H4 (cell line): ENCODE measurements at places on chromosomes 4 and X.

GRCh38 chr4:153067376-153067775, 131.3 kb downstream of the FHDC1 start:
- peak; percentile 59 for DNase-seq

DNA sequence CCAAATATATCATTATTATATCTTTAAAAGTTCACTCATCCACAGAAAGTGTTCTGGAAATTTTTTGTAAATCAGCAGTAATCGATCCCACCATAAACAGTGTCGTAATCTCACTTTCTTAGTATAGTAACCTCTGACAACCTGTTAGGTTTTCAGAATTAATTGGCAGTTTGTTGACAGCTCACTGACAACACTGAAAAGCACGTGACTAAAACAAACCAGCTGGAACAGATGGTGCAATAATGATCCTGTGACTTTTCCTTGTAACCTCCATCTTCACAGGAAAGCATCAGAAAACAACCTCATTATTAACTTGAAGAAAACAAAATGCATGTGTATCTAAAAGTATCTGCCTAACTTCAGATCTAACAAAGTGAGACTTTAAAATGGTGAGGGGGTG, 48.5 kb downstream of the FSTL5 start:
- DNase-seq = no peak

DNA sequence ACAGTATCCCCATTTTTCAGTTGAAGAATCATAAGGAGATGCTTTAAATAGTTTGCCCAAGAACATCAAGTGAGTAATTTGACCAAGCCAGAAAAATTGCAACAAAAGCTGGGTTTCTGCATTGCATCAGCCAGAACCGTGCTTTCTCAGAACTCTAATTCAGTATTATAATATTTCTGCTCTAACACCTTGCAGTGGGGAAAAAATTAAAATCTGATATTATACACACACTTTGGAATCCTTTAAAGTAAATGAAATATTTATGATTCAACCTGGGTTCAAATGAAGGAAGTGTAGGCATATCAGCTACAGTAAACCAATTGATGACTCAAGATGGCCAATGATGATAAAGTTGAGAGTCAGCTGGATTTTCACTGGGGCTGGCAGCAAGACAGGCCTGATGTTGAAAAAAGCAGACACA, 387.6 kb upstream of the ZFP42 start:
- peak; percentile 36 for DNase-seq

DNA sequence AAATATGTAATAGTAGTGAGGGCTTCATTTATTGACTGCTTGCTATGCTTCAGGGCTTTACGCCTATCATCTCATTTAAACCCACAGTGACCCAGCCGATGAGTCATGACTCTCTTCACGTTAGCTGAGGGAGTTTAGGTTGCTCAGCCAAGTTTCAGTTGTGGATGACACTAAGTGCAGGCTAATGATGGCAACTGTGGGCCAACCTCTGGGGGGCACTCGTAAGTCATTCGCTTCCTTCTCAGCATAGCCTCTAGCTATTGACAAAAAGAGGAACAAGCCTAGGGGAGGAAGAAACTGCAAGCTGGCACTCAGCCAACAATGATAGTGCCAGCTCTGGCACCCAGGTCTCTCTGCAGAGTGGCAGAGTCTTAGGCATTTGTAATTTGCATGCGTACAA, 325.0 kb downstream of the ARHGAP10 start:
- peak; percentile 46 for DNase-seq

- no peak for DNase-seq
Observed at GRCh38 chrX:126551306-126551705, 1.3 kb downstream of the DCAF12L1 start.

DNA sequence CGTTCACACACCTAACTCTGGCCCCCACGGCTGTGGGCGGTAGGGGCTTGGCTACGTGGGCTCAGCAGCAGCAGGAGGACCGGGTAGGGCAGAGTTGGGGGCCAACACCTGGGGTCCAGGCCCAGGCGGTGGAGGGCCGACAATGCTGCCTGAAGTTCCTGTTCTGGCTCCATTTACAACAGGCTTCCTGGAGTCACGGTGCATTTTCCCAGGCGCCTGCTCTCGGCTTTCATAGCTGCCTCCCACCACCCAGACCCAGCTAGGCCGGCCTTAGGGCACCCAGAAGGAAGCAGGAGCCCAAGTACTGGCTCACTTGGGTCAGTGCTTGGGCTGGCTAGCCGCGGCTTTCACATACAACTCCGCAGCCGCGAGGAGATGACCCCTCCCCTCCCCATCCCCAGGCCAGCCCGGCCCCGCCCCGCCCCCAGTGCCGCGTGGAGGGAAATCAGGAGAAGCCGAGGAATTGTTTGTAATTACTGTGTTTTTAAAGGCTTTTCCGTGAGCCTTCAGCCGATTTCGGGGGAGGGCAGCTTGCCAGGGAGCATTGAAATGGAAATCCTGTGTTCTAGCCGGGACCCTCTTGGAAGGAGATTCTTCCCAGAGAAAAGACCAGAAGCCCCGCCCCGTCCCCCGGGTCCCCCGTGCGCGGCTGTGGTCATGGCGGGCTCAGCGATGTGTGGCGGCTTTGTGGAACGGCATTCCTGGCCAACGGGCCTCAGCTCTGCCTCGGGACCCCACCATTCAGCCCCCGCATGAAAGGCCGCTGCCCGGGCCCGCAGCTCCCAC, 28.5 kb downstream of the PJA1 start:
- DNase-seq = no peak

GRCh38 chrX:106932960-106933537, 12.8 kb downstream of the CLDN2 start:
- DNase-seq = no peak

GRCh38 chr4:703336-704197, 2.1 kb upstream of the PCGF3 start:
- DNase-seq = no peak

GRCh38 chr4:162347842-162348213, 184.0 kb upstream of the FSTL5 start:
- DNase-seq = no peak

- no peak for DNase-seq
Observed at GRCh38 chr4:74583757-74584156, 138.8 kb downstream of the AREG start.

GRCh38 chr4:157072002-157072401, 3.9 kb upstream of the GLRB start:
- no peak for DNase-seq

DNA sequence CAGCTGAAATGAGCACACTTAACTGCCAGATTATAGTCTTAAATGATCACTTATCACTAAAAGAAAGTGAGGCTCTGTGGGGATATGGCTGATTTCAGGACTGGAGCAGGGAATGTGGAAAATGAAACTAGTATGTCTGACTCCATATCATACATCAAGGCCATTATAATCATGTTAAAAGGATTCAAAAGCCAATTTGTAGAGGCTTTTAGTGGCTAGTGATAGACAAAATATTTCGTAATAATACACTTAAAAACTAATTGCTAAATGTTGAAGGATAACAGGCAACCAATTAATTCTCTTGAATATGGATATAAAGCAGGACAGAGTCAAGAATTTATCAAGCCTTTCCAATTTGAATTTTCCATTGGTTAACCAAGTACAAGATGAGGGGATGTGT, 358.1 kb upstream of the NDST3 start:
- no peak for DNase-seq

GRCh38 chr4:15784959-15785634, 7.0 kb downstream of the CD38 start:
- DNase-seq = no peak

DNA sequence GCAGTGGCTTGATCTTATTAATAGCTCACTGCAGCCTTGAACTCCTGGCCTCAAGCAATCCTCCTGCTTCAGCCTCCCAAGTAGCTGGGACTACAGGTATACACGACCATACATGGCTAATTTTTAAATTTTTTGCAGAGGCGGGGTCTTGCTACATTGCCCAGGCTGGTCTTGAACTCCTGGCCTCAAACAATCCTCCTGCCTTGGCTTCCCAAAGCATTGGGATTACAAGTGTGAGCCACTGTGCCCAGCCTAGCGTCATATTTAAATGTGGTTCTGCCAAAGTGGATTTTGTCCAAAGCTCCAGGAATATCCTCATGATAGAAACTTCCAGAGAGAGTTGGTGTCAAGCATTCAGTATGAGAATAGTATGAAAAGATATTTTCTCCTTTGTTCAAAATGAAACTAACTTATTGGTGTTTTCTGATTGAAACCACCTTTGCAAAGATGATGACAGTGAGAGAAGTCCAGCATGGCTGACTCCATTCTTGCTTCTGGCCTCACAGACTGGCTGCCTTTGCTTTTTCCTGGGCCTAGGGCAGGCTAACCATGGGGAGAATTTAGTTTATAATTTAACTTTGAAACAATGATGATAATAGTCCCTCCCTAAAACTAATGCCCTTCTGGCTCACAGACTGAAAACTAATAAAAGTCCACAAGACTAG, 129.0 kb downstream of the C4orf51 start:
- no peak for DNase-seq

DNA sequence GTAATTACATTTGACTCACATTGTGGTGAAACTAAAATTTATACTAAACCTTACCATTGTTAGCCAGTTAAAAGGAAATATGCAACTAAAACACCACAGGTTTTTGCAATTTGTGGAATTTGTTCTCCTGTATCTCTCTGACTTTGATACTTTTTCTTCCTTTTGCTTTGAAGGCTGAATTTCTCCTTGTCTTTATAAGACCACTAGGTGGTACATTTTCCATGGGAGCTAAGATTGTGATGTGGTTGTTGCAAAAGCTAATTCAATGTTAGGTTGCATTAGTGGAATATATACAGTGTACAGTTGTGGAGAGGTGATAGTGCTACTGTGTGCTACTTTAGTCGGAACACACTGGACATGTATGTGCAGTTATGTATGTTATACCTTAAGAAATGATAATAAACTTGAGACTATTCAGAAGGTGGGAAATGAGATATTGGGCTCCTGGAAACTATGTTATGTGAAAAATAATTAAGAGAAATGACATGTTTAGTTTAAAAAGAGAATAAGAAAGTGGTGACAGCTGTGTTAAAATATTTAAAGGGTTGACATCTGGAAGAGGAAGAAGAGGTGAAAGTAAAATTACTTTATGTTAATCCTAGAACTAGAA, 70.3 kb downstream of the ARL9 start:
- peak; percentile 39 for DNase-seq

- no peak for DNase-seq
Observed at GRCh38 chr4:16227462-16227868, 1.2 kb upstream of the TAPT1 start.

DNA sequence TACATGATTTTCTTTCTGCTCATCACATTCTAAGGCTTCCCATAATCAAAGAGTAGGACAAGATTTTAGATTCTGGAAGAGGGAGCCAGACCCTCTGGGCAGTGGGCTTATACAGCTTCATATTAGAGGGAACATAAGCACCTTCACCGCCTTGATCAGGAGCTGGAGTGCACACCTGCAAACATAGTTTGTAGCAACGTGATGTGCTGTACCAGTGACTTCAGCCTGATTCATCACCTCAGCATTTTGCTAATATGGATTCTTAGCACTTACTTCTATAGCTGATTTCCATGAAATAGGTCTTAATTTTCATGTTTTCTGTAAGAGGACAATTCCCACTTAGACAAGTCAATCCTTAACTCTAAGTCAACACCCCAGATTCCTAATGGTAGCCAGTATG, 36.7 kb downstream of the PCDH18 start:
- DNase-seq = no peak

- DNase-seq = no peak
Observed at GRCh38 chr4:37799941-37800554, 26.4 kb upstream of the PGM2 start.

GRCh38 chrX:77925764-77926163, 15.3 kb downstream of the ATP7A start:
- DNase-seq = no peak

DNA sequence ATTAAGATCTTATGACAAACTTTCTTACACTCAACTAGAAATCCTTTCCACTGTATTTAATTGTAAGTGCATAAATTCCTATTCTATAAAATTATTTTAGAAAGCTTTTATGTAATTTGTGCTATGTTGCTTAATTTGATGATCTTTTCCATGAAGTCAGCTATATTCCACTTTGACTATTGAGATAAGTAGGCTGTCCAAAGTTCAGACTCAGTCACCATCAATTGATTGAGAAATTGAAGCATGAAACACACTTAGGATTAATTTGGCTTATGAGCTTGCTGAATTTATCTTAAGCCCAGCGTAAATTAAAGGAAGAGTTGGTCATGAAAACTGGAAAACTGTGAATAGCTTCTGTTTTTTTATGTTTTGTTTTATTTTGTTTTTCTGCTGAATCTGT, 18.7 kb upstream of the UGT2B10 start:
- DNase-seq = no peak

DNA sequence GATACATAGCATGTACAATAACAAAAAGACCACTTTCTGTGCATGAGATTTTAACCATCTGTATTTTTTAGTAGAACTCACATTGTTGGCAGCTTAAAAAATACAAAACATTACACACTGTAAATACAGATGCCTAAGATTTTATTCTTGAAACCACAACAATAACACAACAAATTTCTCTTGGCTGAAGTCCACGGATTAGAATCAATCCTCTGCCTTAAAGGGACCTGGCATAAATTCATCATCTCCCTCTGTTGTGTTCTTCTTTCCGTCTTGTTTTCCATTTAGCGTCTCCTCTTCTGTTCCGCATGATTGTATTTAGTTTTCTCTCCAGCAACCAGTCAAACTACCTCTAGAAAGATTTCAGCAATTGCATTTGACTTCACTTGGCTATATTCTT, 231.0 kb downstream of the SPOCK3 start:
- DNase-seq = no peak

- DNase-seq = no peak
Observed at GRCh38 chrX:25015486-25016360, at the start of gene ARX. Gene ARX, minus strand, starts transcription at chrX:25015965. Its CDS starts 228 bp downstream, at chrX:25015737.

DNA sequence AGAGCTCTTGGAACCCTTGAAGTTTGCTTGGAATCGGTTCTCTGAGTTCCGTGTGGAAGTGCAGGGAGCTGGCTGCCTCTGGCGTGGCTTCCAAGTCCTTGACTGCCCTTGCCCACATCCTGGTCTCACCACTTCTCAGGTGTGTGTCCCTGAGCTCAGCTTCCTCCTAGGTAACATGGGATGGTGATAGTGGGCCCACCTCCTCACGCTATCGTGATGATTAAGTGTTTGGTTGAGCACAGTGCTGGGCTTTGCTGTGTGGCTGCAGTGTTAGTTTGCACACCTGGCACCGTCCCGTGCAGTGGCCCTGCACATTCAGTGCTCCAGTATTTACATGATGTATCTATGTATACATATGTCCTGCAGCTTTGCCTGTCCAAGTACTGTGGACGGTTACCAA, 81.5 kb downstream of the CLDN34 start:
- no peak for DNase-seq

GRCh38 chr4:54548831-54549460, 108.8 kb upstream of the KIT start:
- no peak for DNase-seq

GRCh38 chrX:8033175-8033574, 106.0 kb upstream of the PNPLA4 start:
- DNase-seq = no peak

GRCh38 chr4:29390921-29391320, 1329.2 kb upstream of the PCDH7 start:
- DNase-seq = no peak

DNA sequence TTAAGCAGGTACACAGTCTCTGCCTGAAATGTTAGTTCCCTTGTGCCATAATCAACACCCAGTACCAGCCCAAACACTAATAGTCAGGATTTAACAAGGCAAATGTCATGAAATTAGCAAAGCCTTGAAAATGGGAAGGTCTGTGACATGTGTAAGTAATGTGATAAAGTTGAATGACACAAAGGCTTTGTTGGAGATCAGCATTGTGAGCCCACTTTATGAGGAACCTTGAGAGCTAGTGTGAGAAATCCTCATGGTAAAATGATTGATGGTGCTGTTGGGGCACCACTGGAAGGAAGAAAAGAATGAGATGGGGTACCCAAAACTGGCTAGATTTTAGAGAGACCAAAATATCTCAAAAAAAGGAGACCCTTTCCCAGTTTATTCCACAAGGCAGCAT, 3.3 kb upstream of the LIN54 start:
- no peak for DNase-seq
